ENCODE measurements at places on chromosomes 5 and 9. TPM values are rescaled to one million over a fixed set of nuclear protein-coding genes. Genes with fewer than 3 reads are reported as not detected.
A peak's percentile ranks its signal among the peaks of the same experiment; 100 is the strongest.

The PTPN3 gene
- 46.7 TPM for total RNA-seq

DNA sequence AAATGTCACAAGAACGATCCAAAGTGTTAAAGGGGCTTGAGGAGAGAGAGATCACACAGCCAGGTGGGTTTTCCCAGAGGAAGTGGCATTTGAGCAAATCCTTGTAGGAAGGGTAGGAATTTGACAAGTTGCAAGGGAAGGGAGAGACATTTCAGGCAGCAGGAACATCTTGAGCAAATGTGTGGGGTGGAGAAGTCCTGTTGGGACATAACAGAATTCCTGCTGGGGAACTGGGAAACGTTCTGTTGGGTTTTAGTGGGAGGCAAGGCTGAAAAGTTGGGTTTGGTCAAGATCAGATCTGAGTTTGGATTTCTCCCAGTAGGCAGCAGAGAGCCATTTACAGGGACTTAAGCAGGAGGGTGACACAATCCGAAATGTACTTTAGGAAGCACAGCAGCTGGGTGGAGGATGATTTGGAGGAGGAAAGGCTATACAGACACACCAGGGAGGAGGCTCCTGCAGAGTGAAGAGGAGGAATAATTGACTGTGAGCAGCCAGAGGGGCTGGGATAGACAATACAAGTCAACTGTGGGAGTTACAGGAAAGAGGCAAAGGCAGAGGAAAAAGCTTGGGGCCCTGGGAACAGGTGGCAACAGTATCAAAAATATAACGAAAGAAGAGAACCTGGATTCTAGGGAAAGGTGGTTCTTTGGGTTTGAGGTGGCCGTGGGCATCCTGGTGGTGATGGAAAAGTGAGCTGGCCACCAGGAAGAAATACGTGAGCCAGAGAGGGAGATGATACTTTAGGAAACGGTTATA is 3.1 kb upstream of the ZSWIM6 start:
- DNase-seq, result no peak

DNA sequence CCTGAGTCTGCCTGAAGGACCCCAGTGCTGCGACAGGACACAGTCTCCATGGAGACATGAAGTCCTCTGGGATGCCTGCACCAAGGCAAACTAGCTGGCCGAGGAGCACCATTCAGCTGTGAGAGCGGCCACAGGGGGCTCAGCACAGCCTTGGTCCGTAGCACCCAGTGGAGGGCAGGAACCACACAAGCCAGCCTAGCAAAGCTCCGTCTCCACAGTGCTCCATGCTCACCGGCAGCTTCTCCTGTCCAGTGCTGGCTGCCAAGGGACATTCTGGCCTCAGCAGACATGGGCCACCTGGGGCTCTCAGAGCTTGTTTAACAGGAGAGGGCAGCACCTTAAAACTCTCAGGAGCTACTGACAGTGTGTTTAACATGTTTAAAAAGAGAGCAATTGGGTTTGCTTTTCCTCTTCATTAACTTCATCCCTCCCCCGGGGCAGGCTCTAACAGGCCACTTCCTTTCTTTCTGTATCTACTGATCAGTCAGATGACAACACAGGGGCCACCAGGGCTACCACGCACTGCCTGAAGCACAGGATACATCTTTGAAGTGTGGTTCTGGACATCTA is 57.0 kb downstream of the SECISBP2 start:
- no peak for DNase-seq

The LCN1 gene
- total RNA-seq, result not detected

The HK3 gene
- 6.4 TPM for total RNA-seq

GRCh38 chr5:56851258-56851941 is 36.1 kb downstream of the MAP3K1 start:
- no peak for DNase-seq

The LCN9 gene
- total RNA-seq, result not detected

DNA sequence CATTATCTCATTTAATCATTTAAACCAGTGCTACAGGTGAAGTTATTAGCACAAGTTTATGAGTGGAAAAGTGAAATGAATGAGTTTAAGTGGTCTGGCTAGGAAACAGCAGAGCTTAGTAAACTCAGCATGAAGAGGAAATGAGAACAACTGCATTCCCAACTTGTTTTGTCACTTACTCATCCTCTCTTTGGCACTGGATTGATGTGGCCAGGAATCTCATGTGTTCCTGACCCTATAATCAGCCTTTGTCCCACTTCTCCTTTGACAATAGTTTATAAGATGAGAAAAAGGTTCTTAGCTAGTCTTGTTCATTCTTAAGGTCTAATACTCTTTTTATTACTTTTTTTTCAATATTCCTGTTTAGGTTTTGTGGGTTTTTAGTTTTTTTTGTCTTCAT is 559.2 kb upstream of the TLE4 start:
- DNase-seq, result no peak

The SMC5 gene
- total RNA-seq, result 10.0 TPM

DNA sequence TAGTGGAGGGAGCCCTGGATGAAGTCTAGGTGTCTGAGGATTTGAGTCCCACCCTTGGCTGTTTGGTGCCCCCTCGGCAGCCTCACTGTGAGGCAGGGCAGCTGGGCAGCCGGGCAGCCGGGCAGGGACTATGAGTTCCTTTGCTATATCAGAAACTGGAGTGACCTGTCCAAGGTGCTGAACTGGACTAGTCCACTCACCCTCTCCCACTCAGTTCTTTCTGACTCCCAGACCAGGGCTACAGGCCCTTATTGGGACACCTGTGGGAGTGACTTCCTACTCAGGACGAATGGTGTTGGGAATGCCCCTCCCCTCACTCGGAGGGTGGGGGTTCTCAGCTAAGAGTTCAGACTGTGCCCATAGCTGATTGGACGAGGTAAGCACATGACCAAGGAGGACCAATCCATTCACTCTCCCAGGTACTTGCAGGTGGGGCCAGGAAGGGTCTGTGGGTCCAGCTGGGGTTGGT is 34.1 kb upstream of the RAPGEF1 start:
- no peak for DNase-seq

GRCh38 chr5:116032094-116032517 is at the start of gene ARL14EPL:
ARL14EPL (plus strand) TSS chr5:116032472; CDS start chr5:116051466, 18,994 bp downstream.
- no peak for DNase-seq

The C5orf58 gene
- total RNA-seq, result not detected

DNA sequence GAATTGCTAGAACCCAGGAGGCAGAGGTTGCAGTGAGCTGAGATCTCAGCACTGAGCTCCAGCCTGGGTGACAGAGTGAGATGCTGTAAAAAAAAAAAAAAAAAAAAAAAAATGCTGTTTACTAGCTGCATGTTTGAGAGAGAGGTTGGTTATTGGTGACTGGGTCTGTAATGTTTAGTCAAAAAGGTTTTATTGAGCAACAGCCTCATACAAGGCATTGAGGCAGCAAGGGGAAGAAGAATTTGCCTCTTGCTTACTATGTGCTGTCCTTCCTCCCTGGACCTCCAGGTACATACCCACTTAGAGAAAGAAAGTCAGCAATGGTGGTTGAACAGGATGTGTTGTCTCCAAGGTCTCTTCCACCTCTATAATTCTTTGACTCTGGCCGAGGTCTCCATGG is 140.7 kb upstream of the SPRY4 start:
- no peak for DNase-seq

GRCh38 chr5:141354900-141355469 is at the start of gene PCDHGA4:
PCDHGA4 (plus strand) TSS chr5:141355021; CDS start chr5:141355108, 87 bp downstream.
- no peak for DNase-seq

- no peak for DNase-seq
Observed at GRCh38 chr9:116137581-116137980, 16.0 kb upstream of the PAPPA start.

DNA sequence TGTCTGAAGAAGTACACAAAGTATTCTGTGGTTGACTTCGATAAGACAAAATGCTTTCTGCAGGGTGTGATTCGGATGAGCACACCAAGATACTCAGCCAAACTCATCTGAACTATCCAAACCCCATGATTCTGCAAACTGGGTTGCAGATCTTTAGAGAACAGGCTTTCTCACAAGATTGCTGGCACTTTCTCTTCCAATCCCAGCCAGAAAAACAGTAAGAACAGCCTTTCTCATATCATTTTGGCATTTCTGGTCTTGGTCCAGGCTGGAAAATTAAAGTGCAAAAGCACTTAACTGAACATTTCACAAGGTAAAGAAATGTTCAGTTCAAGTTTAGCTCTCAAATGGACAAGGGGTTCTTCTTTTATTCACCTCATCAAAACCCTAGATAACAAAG is 269.1 kb downstream of the NR2F1-AS1 start:
- no peak for DNase-seq

DNA sequence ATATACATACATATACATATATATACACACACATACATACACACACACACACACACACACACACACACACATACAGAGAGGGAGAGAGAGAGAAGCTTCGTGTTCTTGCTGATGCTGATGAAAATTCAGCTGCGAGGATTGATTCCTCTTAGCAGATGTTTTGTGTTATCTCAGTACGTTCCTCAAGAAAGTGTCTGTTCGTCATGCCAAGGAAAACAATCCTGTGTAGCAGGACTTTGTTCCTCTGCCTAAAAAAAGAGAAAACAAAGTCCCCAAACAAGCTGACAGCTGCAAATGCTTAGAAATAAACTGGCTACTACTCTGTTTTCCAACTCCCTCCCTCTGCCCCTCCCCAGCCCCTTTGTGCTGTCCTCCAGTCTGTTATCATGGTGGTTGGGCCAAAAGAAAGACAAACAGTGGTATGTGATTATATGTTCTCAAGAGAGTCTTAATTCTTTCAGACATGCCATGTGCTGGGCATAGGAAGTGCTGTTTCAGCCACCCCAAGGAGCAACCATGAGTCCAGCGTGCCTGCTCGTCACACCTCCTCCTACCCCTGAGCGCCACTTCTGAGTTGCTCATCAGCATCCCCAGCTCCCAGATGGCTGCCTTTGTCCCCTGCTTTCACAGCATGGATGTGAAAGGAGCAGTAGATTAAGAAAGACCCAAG is 71.5 kb upstream of the EQTN start:
- DNase-seq, result no peak

- no peak for DNase-seq
Observed at GRCh38 chr9:86679909-86680308, 267.4 kb downstream of the GAS1 start.

DNA sequence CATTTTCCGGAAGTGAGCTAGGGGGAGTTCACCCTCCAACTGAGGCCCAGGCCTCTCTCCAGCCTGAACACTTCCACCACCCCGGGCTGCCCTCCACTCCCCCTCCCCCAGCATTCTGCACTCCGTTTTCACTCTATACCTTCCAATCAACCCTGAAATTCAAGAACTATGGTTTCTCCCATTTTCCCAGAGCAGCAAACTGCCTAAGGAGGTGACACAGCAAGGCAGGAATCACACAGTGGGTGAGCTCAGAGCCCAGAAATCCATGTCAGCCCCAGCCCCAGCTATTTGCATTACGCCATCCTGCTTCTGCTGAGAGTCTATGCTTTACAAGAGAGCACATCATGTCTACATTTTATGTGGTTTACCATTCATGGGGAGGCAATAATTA is 11.9 kb downstream of the MSX2 start:
- no peak for DNase-seq

The PCDHA4 gene
- 0.08 TPM for total RNA-seq

DNA sequence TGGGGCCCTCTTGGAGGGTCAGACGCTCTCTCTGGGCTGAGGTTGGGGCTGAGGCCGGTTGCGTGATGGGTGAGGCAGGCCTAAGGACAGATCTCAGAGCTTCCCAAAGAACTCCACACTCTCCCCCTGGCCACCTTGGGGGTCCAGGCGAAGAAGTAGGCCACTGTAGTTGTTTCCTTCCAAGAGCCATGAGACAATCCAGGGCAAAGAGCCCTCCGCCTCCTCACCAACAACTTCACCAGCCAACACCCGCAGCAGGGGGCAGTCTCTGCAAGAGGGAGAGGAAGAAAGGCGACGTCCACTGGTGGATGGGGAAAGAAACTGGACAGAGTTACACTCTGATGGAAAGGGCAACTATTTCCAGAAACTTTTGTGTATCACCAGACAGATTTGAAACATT is 10.7 kb downstream of the SLC35A4 start:
- DNase-seq, result peak; percentile 83

The QSOX2 gene
- 8.3 TPM for total RNA-seq

DNA sequence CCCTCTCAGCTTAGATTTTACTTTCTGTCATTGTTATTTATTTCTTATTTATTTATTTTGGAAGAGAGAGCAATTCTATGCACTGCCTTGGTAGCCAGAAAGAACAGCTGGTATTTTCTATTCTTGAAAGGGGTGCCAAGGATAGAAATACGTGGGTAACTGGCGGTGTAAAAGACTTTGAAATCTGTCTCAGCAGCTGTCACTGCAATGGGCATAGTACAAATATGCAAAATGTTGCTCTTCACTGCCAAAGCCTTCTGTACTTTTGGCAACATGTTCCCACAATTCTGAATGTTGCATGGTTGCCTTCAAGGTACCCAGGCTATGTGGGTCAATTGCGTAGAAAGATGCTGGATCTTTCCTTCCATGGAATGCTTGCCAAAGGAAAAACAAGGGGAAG is 230.2 kb upstream of the EDIL3 start:
- no peak for DNase-seq

The ARHGEF39 gene
- 0.22 TPM for total RNA-seq

DNA sequence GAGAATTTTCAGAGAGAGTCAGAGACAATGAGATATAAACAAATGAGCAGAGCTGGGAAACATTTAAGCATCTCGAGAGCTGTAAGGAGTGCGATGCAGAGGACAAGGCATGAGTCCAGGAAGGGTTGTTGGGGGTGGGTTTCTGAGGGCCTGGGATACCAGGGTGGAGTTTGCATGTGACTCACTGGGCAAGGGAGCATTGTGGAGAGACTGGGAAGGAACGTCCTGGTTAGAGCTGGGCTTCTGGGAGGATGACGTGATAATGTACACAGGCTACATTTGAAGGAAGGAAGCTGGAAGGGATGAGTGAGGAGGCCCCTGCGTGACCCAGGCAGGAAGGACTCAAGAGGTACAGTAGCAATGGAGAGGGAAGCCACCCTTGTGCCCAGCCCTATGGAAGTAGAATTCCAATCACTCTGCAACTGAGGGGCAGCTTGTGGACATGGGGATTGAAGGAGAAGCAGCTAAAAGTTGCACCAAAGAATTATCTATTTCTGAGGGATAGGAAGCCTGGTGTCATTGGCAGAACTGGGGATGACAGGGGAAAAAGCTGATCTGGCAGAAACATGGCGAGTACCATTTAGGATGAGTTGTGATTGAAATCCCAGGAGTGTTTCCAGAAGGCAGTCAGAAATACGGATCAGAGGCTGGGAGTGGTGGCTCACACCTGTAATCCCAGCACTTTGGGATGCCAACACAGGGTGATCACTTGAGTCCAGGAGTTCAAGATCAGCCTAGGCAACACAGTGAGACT is 59.3 kb upstream of the AFAP1L1 start:
- no peak for DNase-seq

- no peak for DNase-seq
Observed at GRCh38 chr9:93387791-93388190, 63.7 kb upstream of the FAM120A start.

Measured in Right ventricle myocardium inferior (tissue), 1 donor.